ENCODE measurements at places on chromosomes 11 and 22.

GRCh38 chr22:45866646-45867117, 110.3 kb downstream of the WNT7B start:
- no peak for DNase-seq

DNA sequence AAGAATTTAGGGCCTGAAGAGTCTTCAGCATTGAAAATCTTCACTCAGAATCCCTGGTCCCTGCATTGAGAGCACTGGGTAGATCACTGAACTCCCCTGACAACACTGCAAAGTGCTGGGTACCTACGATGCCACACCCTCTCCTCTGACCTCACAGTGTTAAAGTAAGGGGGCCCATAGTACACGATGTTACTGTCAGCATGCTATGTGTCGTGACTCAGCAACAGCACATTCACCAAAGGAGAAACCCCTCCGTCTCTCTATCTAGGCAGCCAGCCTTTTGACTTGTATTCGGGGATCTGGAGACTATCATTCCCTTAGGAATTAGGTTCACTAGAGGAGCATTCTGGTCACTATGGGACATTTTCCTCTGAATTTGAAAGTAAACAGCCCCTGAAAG, 67.4 kb upstream of the PITPNB start:
- DNase-seq: no peak

DNA sequence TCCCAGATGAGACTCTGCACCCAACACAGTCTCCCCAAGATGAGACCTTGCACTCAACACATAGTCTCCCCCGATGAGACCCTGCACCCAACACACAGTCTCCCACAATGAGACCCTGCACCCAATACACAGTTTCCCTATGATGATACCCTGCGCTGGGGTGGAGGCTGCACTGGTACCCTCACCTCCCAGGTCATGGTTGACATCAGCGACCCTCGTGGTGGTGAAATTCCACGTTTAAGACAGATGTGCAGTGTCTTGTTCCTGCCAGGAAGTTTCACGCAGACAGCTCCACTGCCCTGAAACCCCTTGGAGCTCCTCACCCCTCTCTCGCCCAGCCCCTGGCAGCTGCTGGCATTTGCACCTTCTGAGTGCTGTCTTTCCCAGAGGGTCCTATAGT, 9.5 kb downstream of the MUC5AC start:
- DNase-seq: no peak

- DNase-seq: no peak
These were observed 7.7 kb downstream of the SLC25A18 start for GRCh38 chr22:17570851-17571631.

- DNase-seq: no peak
These were observed 272.3 kb downstream of the GUCY1A2 start for GRCh38 chr11:106745941-106746340.

- DNase-seq: no peak
These were observed at the start of gene SEC14L3 for GRCh38 chr22:30471616-30472318. TSS of gene SEC14L3 (minus strand) at chr22:30472017. CDS start at chr22:30471958, 59 bp downstream.

GRCh38 chr11:26891501-26891900, 102.4 kb upstream of the FIBIN start:
- DNase-seq: no peak

DNA sequence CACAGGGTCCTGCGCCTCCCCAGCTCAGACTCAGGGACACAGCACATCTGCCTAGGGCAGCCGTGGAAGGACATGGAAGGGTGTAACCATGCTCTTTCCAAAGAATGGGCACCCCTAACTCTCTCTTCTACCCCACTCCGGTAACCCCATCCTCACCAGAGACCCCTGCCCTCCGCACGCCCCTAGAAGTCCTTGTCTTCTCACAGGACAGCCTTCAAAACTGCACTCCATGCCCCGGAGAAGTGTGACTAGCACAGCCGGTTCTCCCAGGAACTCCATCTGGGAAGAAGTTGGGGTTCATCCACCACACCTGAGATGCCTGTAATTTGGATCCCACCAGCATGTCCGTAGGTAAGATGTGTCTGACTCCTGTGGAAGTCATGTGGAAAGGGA, 25.0 kb downstream of the P2RY2 start:
- DNase-seq: no peak
